ENCODE measurements at places on chromosomes 3 and 15. TPM values are rescaled to one million over a fixed set of nuclear protein-coding genes. Genes with fewer than 3 reads are reported as not detected.

AQP9 gene
- total RNA-seq = 0.31 TPM

DNA sequence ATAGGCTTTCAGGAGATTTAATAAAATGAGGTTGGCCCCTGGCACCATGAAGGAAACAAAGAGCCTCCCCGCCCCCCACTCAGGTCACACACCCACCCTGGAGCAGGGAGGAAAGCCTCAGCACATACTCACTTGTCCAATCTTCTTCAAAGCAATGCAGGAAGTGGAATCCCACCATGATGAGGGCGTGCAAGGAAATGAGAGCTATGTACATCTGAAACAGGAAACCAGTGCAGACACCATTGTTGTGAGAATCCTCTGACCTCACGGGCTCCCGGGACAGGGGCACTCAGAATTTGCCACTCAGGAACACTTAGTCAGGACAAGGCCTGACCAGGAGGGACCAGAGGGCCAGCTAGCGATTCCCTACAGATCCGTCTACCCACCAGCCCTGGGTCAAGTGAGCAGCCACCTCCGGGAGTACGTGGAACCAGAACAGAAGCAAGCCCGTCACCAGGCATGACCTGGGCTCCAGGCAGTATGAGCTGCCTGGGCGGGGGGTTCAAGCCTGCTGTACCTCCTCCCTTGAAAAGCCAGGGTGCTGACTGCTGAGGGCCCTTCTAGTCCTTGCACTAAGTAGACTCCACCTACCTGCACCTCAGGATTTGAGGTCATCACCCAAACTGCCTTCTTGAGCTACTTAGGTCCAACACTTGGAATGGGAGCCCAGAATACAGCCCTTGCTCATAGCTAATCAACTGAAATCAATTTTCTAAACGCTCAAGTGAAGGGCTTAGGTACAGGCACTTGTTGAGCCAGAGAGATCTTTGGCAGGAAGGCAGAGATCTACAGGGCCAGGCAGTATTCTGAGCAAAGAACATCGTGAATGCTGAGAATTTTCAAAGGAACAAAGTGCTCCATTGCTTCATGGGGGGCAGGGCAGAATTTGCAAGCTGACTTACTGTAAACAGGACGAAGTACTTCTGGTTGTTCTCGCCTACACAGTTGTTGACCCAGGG is 42.7 kb downstream of the ZDHHC3 start:
- H3K4me3 ChIP-seq = no peak overlapping the region
- peaks cover 59% of the 10 kb centered on the region for H3K36me3 ChIP-seq
- no peak overlapping the region for H3K27ac ChIP-seq
- H3K27me3 ChIP-seq = no peaks in the 10 kb centered on the region

DNA sequence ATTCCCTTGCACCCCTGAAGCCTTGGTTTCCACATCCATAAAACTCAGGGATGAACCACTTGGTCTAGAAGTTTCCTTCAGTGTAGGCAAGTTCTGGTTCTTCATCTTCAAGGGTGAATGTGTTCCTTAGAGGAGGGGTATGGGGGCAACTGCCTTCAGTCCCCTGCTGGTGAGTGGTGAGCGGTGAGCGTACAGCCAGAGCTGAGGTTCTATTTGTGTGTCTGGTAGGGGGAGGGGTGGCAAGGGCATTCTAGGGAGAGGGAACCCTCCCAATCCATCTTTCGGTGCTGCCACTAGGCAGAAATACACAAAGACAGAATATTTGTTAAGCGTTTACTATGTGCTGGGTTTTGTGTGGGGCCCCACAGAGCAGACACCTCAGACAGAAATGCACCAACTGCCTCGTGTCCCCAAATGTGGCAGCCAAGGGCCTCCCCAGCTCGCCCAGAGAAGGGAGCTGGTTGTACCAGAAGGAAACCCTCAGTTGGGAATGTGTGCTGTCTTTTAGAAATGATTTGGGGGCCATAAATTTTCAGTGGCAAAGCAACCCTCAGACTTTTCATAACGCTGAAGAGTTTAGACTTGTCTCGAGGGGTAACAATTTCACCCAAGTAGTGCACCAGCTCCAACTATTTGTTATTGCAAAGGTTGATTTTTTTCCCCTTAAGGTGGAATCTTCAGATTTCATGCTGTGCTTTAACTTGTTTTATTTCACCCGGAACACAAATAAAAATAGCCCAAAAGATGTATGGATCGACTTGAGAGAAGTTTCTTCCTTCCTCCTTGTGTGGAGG is 137.6 kb downstream of the FBLN2 start:
- no peaks in the 10 kb centered on the region for H3K4me1 ChIP-seq
- no peak for DNase-seq
- no peaks in the 10 kb centered on the region for H3K27me3 ChIP-seq
- H3K36me3 ChIP-seq = no peaks in the 10 kb centered on the region
- no peak overlapping the region for H3K4me3 ChIP-seq

DNA sequence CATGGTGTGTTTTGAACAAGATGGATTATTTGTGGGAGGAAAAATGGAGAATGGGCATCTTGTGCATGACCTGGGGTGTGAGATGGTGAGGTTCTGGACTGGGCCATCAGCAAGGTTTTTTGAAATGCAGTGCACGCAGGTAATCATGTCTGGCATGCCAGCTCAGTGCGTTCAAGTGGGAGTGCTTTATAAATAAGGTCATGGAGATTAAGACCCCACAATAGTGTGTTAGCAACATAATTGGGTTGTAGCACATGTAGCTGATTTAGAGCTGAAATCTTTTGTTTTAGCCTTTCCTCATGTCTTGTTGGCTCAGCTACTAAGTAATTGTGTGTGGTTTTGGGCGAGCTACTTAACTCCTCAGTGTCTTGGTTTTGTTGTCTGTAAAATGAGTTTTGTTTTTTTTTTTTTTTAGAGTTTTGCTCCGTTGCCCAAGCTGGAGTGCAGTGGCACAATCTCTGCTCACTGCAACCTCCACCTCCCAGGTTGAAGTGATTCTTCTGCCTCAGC is 3.9 kb upstream of the CACNA1D start:
- no peak overlapping the region for H3K4me3 ChIP-seq
- H3K4me1 ChIP-seq = peaks cover 7% of the 10 kb centered on the region
- no peak overlapping the region for H3K27ac ChIP-seq
- DNase-seq = no peak
- H3K36me3 ChIP-seq = no peaks in the 10 kb centered on the region

DNA sequence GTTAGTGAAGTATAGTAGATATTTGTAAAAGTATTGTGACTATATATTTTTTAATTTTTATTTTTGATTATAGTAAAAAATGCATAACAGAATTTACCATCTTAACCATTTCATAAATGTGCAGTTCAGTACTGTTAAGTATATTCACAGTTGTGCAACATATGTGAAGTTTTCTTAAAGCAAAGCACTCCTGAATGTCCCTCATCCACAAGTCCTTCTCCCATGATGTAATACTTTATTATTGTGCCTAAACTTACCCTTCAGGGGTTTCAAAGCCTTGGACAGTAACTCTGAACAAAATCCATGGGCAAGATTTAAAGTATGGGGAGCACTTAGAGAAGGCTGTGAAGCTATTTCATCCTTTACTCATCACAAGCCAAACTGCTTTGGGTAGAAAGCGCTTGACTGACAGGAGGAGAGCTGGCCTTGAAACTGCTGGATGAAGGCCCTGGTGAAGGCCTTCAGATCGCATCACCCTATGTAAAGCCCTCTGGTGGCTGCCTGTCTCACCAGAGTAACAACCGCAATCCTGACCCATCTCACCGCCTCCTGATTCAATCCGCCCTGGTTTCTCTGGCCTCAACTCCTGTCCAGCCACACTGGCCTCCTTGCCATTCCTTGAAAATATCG is 28.0 kb downstream of the LSM3 start:
- no peak overlapping the region for H3K4me3 ChIP-seq
- no peak overlapping the region for H3K27ac ChIP-seq
- peaks cover 3% of the 10 kb centered on the region for H3K4me1 ChIP-seq
- no peaks in the 10 kb centered on the region for H3K36me3 ChIP-seq

- no peak overlapping the region for H3K4me3 ChIP-seq
- no peaks in the 10 kb centered on the region for H3K36me3 ChIP-seq
- H3K4me1 ChIP-seq = no peaks in the 10 kb centered on the region
- DNase-seq = no peak
- no peak overlapping the region for H3K27ac ChIP-seq
- H3K27me3 ChIP-seq = no peaks in the 10 kb centered on the region
Observed at GRCh38 chr3:169846458-169847193, 23.1 kb downstream of the LRRC31 start.

- H3K27ac ChIP-seq = no peak overlapping the region
- H3K4me3 ChIP-seq = no peak overlapping the region
- H3K27me3 ChIP-seq = peaks cover 5% of the 10 kb centered on the region
- DNase-seq = no peak
- peaks cover 11% of the 10 kb centered on the region for H3K4me1 ChIP-seq
Observed at GRCh38 chr15:69628256-69629093, 175.9 kb downstream of the RPLP1 start.

GRCh38 chr3:47247131-47248064 is 35.2 kb downstream of the KIF9 start:
- H3K36me3 ChIP-seq = no peaks in the 10 kb centered on the region
- H3K27me3 ChIP-seq = no peaks in the 10 kb centered on the region
- no peak for DNase-seq

DNA sequence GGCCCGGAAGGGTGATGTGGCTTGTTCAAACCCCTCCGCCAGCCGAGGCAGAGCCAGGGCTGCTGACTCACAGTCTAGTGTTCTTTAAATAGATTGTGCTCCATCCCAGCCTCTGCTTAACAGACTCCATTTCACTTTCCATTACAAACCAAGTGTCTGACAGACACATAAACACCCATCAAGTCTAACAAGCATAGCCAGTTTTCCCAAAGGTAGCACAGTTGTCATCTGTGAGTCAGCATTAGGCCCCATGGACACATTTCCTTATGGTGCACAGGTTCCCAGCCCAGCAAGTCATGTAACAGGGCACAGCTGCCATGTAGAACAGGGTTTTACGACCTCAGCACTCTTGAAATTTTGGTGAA is 109.9 kb upstream of the RAP2B start:
- no peak overlapping the region for H3K4me3 ChIP-seq
- no peaks in the 10 kb centered on the region for H3K36me3 ChIP-seq
- DNase-seq = no peak

CKMT1A gene
- total RNA-seq = not detected

DNA sequence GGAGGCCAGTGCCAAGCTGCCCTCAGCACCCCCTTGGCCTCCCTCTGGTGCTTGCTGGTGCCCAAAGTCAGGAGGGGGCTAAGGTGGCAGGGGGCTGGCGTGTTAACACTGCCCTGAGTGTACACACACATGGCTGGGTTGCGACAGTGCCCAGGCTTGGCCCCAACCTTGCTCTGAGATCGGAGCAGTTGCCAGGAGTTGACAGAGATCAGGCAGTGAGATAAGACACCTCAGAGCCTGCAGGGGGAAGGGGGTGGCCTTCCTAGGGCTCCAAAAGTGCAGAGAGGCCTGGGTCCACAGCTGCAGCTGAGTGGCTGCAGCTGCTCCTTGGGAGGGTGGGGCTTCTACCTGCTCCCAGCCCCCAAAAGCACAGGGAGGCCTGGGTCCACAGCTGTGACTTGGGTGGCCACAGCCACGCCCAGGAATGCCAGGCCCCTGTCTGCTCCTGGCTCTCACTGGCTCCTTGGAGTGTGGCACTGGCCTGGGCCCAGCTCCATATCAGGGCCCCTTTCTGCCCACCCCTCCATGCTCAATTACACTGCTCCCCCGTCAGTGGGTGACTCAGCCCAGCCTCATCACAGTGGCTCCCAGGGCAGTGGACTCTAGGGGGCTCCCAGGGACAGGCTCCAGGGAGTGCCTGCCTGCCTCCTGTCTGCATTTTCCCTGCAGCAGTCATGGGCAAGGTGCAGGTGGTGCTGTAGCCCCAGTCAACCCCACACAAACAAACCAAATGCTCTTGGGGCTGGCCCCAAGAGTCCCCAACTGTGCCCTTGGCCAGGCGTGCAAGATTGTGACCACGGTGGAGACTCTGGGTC is 56.4 kb upstream of the C15orf39 start:
- H3K27ac ChIP-seq = no peak overlapping the region
- no peak overlapping the region for H3K4me3 ChIP-seq

Data from CD4-positive, alpha-beta T cell (primary cell).